ENCODE measurements at places on chromosomes 7 and 10. TPM values are rescaled to one million over a fixed set of nuclear protein-coding genes. Genes with fewer than 3 reads are reported as not detected.

Gene NEUROG3
- not detected for total RNA-seq

Gene EN2
- total RNA-seq: 2.3 TPM

Gene KLF14
- not detected for total RNA-seq

Gene RSPH10B
- total RNA-seq: not detected

Gene CLDN4
- total RNA-seq: 724 TPM

Gene SPDYE9
- total RNA-seq: not detected

Gene PLCE1
- total RNA-seq: 11.4 TPM

Gene KIAA1217
- total RNA-seq: 16.0 TPM

Gene PCLO
- total RNA-seq: 7.5 TPM

DNA sequence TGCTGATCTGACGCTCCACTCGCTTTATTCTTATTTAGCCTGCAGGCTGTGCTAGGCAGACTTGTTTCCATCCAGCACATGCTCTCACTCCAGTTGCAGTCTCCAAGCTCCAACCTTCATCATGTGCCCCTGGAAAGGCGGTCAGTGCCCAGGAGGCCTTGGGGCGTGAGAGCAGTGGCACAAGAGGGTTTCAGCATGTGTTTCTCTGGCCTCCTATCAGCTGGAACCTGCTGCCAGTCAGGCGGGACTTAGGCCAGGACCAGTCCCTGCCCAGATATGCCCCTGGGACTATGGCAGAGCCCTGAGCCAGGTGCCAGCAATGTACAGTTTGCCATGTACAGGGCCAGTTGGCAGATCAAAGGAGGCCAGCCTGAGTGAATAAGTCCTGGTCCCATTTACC, 330.2 kb upstream of the FZD1 start:
- H3K4me3 ChIP-seq: no peak overlapping the region
- H3K27me3 ChIP-seq: no peaks in the 10 kb centered on the region
- H3K27ac ChIP-seq: no peak overlapping the region
- DNase-seq: no peak

- no peaks in the 10 kb centered on the region for H3K36me3 ChIP-seq
- H3K27me3 ChIP-seq: no peaks in the 10 kb centered on the region
- H3K27ac ChIP-seq: no peak overlapping the region
- H3K4me3 ChIP-seq: no peak overlapping the region
- no peak for DNase-seq
These were observed 591.6 kb downstream of the SDK1 start for GRCh38 chr7:3892686-3893085.

DNA sequence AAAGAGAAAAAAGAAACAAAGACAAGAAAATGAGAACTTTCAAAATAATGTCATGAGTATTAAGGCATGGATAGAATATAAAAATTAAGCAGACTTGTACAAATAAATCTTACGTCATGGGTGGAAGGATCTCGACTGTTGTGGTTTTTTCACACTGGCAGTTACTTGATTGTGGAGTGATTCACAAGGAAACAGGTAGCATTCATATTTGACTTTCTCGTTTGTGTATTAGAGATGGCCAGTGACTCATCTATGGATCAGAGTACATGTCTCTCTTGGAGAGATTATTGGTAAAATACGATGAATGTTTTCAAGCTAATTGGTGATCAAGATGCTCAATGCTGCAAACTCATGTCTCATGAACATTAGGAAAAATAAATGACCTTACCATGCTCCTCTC, 564.3 kb downstream of the GATA3 start:
- peaks cover 46% of the 10 kb centered on the region for H3K4me1 ChIP-seq
- H3K36me3 ChIP-seq: no peaks in the 10 kb centered on the region
- DNase-seq: peak; percentile 79
- peak overlapping the region; percentile 38 for H3K4me3 ChIP-seq
- H3K27me3 ChIP-seq: no peaks in the 10 kb centered on the region

- no peak overlapping the region for H3K4me3 ChIP-seq
- no peaks in the 10 kb centered on the region for H3K36me3 ChIP-seq
- peaks cover 14% of the 10 kb centered on the region for H3K4me1 ChIP-seq
- no peak for DNase-seq
- H3K27me3 ChIP-seq: no peaks in the 10 kb centered on the region
These were observed 8.7 kb upstream of the OPALIN start for GRCh38 chr10:96367470-96367869.

DNA sequence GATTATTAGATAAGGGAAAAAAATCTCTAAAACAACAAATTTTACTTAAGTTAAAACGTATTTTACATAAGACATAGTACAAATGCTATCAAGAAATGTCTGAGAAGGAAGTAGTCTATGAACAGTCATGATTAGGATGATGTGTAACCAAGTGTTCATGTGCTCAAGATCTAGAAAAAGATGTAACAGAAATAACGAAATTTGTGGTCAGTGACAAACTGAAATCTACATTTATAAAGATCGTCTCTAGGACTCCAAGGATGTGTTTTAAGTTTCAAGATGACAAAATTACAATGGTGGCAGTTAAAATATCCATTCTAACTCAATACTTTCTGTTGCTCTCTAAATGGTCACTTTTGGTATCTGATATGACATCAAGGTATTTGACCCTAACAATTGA, 17.2 kb downstream of the PPP3CB start:
- H3K27me3 ChIP-seq: no peaks in the 10 kb centered on the region
- DNase-seq: no peak
- no peak overlapping the region for H3K27ac ChIP-seq

DNA sequence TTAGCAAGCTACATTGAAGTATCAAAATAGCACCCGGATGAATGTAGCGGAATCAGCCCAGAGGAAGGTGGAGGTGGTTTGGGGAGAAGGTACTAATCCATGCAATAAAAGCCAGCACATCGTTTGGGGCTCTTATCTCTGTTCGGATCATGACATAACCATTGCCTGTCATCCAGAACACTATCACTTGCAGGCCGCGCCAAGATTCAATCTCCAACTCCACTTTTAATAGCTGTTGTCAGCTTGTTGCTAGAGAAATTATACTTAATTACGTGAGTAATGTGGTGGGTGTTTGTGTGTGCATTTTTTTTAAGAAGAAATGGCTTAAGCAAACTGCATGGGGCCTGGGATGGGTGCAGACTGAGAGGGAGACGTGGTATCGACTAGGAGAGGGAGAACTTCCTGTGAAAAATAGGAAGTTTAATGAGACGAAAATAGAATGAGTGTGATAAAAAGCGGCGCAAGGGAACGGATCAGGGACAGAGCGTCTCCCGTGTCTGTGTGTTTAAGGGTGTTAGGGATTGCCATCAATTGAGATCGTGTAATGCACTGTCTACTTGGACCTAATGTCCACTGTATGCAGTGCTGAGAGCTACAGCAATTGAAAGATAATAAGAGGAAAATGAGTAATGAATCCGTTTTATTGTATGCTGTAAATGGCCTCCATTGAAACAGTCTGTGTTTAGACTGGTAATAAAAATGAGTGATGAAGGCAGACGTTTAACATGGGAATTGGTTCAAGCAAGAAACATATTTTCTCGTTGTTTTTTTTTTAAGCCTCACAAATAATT, 27.6 kb upstream of the SFMBT2 start:
- H3K27ac ChIP-seq: no peak overlapping the region
- no peaks in the 10 kb centered on the region for H3K4me1 ChIP-seq
- H3K4me3 ChIP-seq: no peak overlapping the region

- no peaks in the 10 kb centered on the region for H3K4me1 ChIP-seq
- no peaks in the 10 kb centered on the region for H3K27me3 ChIP-seq
- no peak for DNase-seq
- H3K36me3 ChIP-seq: no peaks in the 10 kb centered on the region
- H3K27ac ChIP-seq: no peak overlapping the region
These were observed 50.6 kb upstream of the ZNF716 start for GRCh38 chr7:57399251-57399940.

- DNase-seq: peak; percentile 73
- H3K4me1 ChIP-seq: peaks cover 56% of the 10 kb centered on the region
- H3K27ac ChIP-seq: 0 out of 2 replicates have a peak overlapping the region, but pooled peaks have one; percentile 81
- no peaks in the 10 kb centered on the region for H3K27me3 ChIP-seq
These were observed 145.4 kb upstream of the ASAH2 start for GRCh38 chr10:50396491-50397311.

- peak overlapping the region; percentile 10 for H3K27ac ChIP-seq
- no peaks in the 10 kb centered on the region for H3K27me3 ChIP-seq
- peaks cover 51% of the 10 kb centered on the region for H3K4me1 ChIP-seq
- peaks cover 4% of the 10 kb centered on the region for H3K36me3 ChIP-seq
- no peak for DNase-seq
These were observed 29.8 kb downstream of the LMTK2 start for GRCh38 chr7:98136423-98136822.

DNA sequence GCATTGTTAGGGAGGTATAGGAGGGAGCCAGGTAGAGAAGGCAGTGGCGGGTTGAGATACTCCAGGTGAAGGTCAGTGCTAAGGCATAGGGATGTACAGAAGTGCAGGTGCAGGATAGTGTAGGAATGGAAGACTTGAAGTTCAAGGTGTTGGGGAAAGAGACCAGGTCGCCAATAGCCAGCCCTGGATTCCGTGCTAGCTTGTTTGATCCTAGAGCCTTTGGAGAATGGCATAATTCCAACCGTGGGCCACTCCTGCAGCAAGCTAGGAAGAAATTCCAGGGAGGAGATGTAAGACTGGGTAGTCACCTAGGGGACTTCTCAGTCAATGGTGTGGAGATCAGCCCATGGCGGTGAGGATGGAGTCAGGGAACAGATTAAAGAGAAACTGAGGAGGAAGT, 272.7 kb downstream of the RPS24 start:
- H3K27ac ChIP-seq: no peak overlapping the region
- H3K4me3 ChIP-seq: no peak overlapping the region
- peaks cover 56% of the 10 kb centered on the region for H3K27me3 ChIP-seq
- no peaks in the 10 kb centered on the region for H3K36me3 ChIP-seq
- DNase-seq: no peak
- peaks cover 14% of the 10 kb centered on the region for H3K4me1 ChIP-seq

DNA sequence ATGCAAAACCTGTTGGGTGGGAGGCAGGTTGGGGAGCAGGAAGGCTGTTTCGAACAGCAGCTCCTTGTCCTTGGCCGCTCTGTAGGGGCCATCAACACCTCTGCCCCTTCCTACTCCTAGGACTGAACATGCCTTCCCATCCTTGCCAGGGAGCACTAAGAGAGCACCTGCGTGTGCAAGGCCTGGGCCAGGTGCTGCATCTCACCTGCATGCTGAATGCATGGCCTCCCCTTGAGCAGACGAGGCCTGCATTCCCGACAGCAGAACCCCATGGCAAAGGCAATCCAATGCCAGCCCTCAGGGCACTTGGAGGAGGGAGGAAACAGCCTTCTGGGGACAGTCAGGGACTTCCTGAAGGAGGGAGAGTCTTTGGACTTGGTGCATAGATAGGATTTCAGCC, 11.0 kb downstream of the VSIR start:
- no peak overlapping the region for H3K27ac ChIP-seq
- H3K27me3 ChIP-seq: no peaks in the 10 kb centered on the region
- no peak for DNase-seq

DNA sequence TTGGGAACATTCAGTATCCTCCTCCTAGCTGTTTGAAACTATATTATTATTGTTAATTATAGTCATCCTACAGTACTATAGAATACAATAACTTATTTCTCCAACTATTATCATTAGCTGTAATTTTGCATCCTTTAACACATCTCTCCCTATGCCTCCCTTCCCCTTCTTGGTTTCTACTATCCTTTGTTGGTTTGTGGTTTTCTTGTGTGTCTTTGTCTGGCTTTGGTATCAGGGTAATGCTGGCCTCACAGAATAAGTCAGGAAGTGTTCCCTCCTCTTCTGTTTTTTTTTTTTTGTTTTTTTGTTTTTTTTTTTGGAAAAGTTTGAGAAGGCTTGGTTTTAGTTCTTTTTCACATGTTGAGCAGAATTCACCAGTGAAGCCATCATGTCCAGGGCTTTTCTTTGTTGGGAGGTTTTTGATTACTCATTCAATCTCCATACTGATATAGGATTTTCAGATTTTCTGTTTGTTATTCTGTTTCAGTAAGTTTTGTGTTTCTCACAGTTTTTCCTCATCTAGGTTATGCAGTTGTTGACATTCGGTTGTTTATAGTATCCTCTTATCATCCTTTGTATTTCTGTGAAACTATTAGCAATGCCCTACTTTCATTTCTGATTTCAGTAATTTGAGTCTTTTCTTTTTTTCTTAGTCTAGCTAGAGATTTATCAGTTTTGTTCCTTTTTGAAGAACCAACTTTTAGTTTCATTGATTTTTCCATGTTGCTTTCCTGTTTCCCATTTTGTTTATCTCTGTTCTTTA, 21.6 kb downstream of the C1GALT1 start:
- no peaks in the 10 kb centered on the region for H3K27me3 ChIP-seq
- H3K4me3 ChIP-seq: no peak overlapping the region
- peaks cover 21% of the 10 kb centered on the region for H3K4me1 ChIP-seq
- H3K27ac ChIP-seq: no peak overlapping the region
- no peaks in the 10 kb centered on the region for H3K36me3 ChIP-seq
- no peak for DNase-seq

GRCh38 chr7:15555381-15555859, 6.4 kb downstream of the AGMO start:
- H3K36me3 ChIP-seq: no peaks in the 10 kb centered on the region
- H3K27ac ChIP-seq: no peak overlapping the region
- 0 out of 2 replicates have a peak, but pooled peaks cover 4% of the 10 kb centered on the region for H3K4me1 ChIP-seq
- H3K27me3 ChIP-seq: no peaks in the 10 kb centered on the region
- no peak overlapping the region for H3K4me3 ChIP-seq
- DNase-seq: peak; percentile 27

DNA sequence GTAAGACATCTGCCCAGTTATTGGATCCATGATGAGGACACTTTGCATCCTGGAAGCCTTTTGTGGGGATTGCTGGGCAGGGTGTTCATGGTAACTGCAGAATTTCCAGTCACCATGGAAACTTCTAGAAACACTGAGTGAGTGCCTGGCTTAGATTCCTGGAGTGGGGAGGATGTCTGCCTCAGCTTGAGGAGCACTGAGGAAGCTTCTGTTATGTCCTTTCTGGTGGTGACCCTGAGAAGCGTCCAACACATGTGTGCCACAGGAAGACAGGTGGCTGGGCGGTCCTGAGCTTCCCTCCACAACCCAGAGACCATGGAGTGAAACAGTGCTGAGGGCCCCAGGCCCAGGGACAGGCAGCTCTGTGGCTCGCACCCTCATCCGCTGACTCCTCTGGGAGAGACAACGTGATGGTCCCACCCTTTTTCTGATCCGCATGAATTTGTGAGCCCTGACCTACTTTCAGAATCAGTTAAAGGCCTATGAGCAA, 191.8 kb upstream of the CXCL12 start:
- H3K27ac ChIP-seq: peak overlapping the region; percentile 47
- peak; percentile 83 for DNase-seq
- no peaks in the 10 kb centered on the region for H3K36me3 ChIP-seq
- no peak overlapping the region for H3K4me3 ChIP-seq

- H3K27me3 ChIP-seq: no peaks in the 10 kb centered on the region
- H3K27ac ChIP-seq: no peak overlapping the region
- no peaks in the 10 kb centered on the region for H3K4me1 ChIP-seq
- no peak for DNase-seq
- no peak overlapping the region for H3K4me3 ChIP-seq
- no peaks in the 10 kb centered on the region for H3K36me3 ChIP-seq
These were observed 569.9 kb upstream of the C7orf33 start for GRCh38 chr7:148020679-148021078.

GRCh38 chr10:132541601-132542011, 4.0 kb downstream of the INPP5A start:
- H3K27me3 ChIP-seq: no peaks in the 10 kb centered on the region
- H3K27ac ChIP-seq: no peak overlapping the region
- DNase-seq: no peak
- H3K4me1 ChIP-seq: peaks cover 28% of the 10 kb centered on the region
- no peak overlapping the region for H3K4me3 ChIP-seq

- no peaks in the 10 kb centered on the region for H3K4me1 ChIP-seq
- no peak overlapping the region for H3K27ac ChIP-seq
- DNase-seq: no peak
- no peaks in the 10 kb centered on the region for H3K27me3 ChIP-seq
- no peaks in the 10 kb centered on the region for H3K36me3 ChIP-seq
These were observed 709.8 kb downstream of the PCDH15 start for GRCh38 chr10:54091237-54091636.
